Bronchial smooth muscle cell (primary cell): ENCODE measurements at places on chromosomes 11 and 22. TPM values are rescaled to one million over a fixed set of nuclear protein-coding genes. Genes with fewer than 3 reads are reported as not detected.

Gene PRR14L
- 10.0 and 12.0 TPM in 2 replicates for total RNA-seq

Gene NCR3LG1
- 1.3 and 2.2 TPM in 2 replicates for total RNA-seq

Gene MYBPC3
- total RNA-seq = not detected in 2 replicates

Gene PRR33
- not detected in 2 replicates for total RNA-seq

Gene OR8J1
- total RNA-seq = not detected in 2 replicates

Gene TP53AIP1
- 0.16 and 0.17 TPM in 2 replicates for total RNA-seq

Gene USH1C
- not detected in 2 replicates for total RNA-seq

Gene MYRF
- 0.09 and 0.16 TPM in 2 replicates for total RNA-seq

Gene APOA5
- total RNA-seq = under 0.01 TPM in 1 of 2 replicates, not detected in the other
